Testis (tissue), 5 donors: ENCODE measurements at places on chromosomes 2 and 18. TPM values are rescaled to one million over a fixed set of nuclear protein-coding genes. Genes with fewer than 3 reads are reported as not detected.

GLI2 gene
- total RNA-seq, result 21.4 TPM

DNA sequence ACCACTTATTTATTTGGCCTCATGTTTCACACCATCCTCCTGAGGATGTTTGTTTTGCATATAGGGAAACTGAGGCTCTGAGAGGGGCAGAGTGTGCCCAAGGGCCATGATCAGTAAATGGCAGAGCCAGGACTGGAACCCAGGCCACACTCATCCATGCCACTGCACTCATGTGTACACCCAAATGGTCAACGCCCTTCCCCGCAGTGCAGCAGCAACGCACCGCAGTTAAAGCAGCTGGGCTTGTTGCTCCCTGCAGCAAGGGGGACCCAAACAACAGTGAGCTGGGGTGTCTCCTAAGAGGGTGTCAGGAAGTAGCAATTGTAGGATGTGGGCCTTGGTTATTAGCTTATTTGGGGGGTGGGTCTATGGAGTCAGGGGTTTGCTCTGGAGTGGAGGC is 36.6 kb downstream of the ZAP70 start:
- H3K4me1 ChIP-seq, result no peaks in the 10 kb centered on the region
- no peaks in the 10 kb centered on the region for H3K36me3 ChIP-seq
- no peaks in the 10 kb centered on the region for H3K27me3 ChIP-seq
- no peak overlapping the region for H3K4me3 ChIP-seq

RMDN2 gene
- 31.6 TPM for total RNA-seq

DNA sequence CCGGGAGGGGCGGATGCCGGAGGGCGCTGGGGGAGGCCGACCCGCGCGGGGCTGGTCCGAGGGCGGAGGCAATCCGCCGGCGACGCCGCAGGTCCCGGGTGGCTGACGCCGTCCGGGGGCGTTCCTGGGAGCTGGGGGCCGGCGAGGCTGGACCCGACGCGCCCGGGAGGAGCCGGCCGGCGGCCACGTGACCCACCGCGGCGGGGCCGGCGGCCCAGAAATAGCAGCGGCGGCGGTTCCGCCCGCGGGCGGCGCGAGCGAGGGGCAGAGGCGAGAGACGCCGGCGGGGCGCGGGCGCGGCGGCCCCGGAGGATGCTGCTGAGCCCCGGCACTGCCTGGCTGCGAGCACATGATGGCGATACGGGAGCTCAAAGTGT is at the start of gene RAB31:
Gene RAB31, plus strand, starts transcription at position 245 of the 377 bp plus-strand sequence. Its CDS starts 105 bp downstream, at position 350.
- H3K27me3 ChIP-seq, result no peaks in the 10 kb centered on the region
- no peaks in the 10 kb centered on the region for H3K36me3 ChIP-seq
- H3K4me1 ChIP-seq, result peaks cover 2% of the 10 kb centered on the region
- peak within 1 kb of the TSS; percentile 95 for H3K4me3 ChIP-seq
- H3K27ac ChIP-seq, result peak within 1 kb of the TSS; percentile 94
- peak; percentile 78 for DNase-seq

SERPINB13 gene
- total RNA-seq, result not detected

DNA sequence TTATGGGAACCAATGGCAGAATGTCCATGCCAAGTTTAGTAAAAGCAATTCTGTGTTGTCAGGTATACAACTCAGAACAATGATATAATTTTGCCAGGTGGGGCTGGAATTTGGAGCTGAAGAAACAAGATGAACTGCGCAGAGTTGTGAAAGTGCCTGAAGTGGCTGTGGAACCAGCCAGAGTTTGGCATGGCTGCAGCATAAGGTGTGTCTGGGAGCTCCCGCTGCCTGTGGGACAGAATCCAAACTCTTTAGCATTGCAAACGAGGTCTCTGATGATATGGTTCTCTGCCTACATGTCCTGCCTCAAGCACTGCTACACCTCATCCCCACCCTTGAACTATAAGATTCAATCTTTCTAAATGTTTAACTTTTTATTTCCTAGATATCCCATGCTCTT is 909.7 kb downstream of the EPHA4 start:
- no peak overlapping the region for H3K4me3 ChIP-seq
- no peak for DNase-seq
- no peaks in the 10 kb centered on the region for H3K27me3 ChIP-seq
- no peaks in the 10 kb centered on the region for H3K36me3 ChIP-seq
- H3K27ac ChIP-seq, result no peak overlapping the region
- no peaks in the 10 kb centered on the region for H3K4me1 ChIP-seq

- H3K27me3 ChIP-seq, result no peaks in the 10 kb centered on the region
- H3K4me1 ChIP-seq, result no peaks in the 10 kb centered on the region
- no peaks in the 10 kb centered on the region for H3K36me3 ChIP-seq
- H3K27ac ChIP-seq, result no peak overlapping the region
- no peak overlapping the region for H3K4me3 ChIP-seq
Measured at GRCh38 chr2:233707940-233708644, 4.6 kb upstream of the UGT1A5 start.

- DNase-seq, result no peak
- no peaks in the 10 kb centered on the region for H3K36me3 ChIP-seq
- no peaks in the 10 kb centered on the region for H3K27me3 ChIP-seq
- H3K4me1 ChIP-seq, result no peaks in the 10 kb centered on the region
- H3K4me3 ChIP-seq, result no peak overlapping the region
Measured at GRCh38 chr2:235170536-235171521, 219.0 kb downstream of the SH3BP4 start.

DSC2 gene
- total RNA-seq, result 1.2 TPM

MYO3B gene
- 2.5 TPM for total RNA-seq

INHA gene
- 371 TPM for total RNA-seq

DSC3 gene
- total RNA-seq, result 0.24 TPM

DNA sequence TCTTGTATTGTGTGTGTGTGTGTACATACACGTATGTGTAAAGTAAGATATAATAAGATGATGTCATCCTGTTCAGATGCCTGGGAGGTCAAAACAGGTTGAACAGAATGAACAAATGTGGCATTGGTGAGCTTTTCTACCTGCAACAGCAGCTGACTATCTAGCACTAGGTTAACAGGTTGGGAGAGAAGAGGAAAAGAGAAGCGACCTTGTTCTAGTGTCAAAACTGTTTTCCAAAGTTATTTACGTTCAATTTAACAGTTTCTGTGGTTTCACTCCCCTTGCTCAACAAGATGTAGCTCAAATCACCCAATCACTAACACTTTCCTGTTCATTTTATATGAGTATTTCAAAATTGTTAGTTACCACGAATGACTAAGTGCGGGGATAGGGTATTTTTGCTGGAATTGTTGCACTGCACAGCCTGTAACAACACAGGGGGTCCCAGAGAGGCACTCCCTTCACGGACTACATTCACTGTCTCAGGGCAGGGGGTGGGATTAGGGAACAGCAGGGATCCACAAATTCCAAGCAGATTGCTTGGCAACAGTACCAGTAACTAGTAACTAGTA is 67.5 kb upstream of the DTNB start:
- no peak overlapping the region for H3K4me3 ChIP-seq
- no peaks in the 10 kb centered on the region for H3K36me3 ChIP-seq
- H3K27me3 ChIP-seq, result no peaks in the 10 kb centered on the region

DNA sequence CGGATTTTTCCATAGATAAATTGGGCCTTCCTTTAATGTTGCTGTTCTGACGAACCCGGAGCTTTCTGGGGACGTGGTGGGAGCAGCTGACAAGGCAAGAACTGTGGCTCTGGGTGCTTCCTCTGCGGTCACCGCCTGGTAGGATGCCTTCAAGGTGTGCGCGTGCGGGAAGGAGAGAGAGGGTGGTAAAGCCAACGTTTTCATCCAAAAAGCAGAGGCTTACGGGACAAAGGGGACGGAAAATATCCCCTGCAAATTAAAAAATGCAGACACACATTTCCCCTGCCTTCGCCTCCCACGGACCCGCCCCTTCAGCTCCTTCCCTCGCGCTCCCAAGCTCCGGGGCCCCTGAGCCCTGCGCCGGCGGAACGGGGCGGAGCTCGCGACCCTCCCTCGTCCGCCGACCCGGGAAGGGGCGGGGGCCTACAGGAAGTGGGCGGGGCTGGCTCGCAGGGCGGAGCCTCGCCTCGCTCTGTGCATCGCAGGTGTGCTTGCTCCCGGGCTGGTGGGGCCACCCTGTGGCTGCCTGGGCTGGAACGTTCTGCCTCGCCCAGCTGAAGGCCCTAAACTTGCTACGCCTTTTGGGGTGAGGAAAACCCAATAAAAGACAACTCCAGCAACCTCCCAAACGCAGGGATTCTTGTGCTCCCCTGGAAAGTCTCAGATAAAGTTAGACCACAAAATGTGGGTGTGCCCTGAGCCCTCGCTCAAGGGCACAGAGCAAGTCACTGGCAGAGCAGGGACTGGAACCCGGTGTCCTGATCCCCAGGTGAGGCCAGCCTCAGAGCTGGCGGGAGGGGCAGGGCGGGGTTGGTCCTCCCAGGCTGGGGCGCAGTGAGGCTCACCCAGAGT is 25.4 kb upstream of the SLC66A3 start:
- peak; percentile 77 for DNase-seq
- no peaks in the 10 kb centered on the region for H3K36me3 ChIP-seq
- H3K4me3 ChIP-seq, result peak overlapping the region; percentile 58
- peaks cover 14% of the 10 kb centered on the region for H3K4me1 ChIP-seq
- H3K27me3 ChIP-seq, result no peaks in the 10 kb centered on the region
- no peak overlapping the region for H3K27ac ChIP-seq

DNA sequence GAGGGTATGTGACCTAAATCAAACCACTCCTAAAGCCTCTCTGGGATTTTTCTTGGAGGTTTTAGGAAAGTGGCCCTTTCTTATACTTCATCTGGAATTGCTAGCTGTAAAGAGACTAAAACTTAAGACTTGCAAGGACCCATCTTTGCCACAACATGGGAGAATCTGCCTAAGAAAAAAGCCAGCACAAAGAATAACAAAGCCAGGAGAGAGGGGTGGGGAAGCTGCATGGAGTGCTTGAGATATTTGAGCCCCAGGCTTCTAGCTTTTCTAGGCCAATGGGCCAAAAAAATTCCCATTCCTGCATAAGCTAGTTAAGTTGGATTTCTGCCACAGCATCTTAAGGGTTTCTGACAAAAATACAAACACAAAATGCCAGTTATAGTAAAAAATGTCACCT is 38.5 kb upstream of the LYPD6 start:
- no peak overlapping the region for H3K4me3 ChIP-seq
- no peaks in the 10 kb centered on the region for H3K27me3 ChIP-seq
- H3K4me1 ChIP-seq, result no peaks in the 10 kb centered on the region
- H3K36me3 ChIP-seq, result no peaks in the 10 kb centered on the region

GPBAR1 gene
- 1.5 TPM for total RNA-seq

C2orf80 gene
- total RNA-seq, result not detected

METTL4 gene
- 11.3 TPM for total RNA-seq

GTF3C2 gene
- 91.3 TPM for total RNA-seq

DNA sequence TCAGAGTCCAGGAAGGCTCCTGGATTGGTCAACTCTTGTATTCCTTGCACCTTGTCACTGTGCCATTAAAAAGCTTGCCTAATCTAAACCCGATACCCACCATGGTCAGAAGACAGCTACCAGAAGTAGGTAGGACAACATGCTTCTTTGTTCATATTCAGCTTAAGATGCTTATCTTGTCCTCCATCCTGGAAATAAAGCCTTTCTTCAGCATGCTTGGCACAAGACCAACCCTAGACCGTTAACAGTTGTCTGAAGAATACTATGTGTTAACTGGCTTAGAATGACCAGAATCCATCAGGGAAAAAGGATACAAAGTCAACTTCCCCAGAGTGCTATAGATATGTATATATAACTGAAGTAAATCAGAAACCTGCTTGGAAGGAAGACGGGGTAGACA is 193.9 kb downstream of the ZRANB3 start:
- H3K4me3 ChIP-seq, result no peak overlapping the region
- DNase-seq, result no peak
- no peaks in the 10 kb centered on the region for H3K4me1 ChIP-seq

DNA sequence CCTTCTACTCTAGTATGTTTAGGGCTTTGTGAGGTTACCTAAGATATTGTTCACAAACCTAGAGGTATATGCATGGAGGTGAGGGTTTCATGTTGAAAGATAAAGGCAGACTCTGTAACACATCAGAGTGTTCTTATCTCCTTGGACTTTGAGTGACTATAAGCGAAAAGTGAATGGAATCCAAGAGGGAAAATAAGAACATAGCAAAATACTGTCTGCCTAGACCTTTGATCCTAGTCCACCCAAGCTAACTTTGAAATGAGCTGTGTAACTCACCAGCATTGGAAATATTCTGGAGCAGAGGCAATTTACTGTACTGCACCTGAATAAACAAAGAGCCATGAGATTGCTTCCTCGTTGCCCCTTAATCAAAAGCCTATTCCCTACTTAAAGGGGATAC is 28.2 kb upstream of the GALNT1 start:
- H3K4me1 ChIP-seq, result no peaks in the 10 kb centered on the region
- H3K27ac ChIP-seq, result no peak overlapping the region
- no peaks in the 10 kb centered on the region for H3K27me3 ChIP-seq
- H3K4me3 ChIP-seq, result no peak overlapping the region

GRCh38 chr2:170360546-170361089 is 182.7 kb downstream of the MYO3B start:
- H3K36me3 ChIP-seq, result no peaks in the 10 kb centered on the region
- no peak overlapping the region for H3K27ac ChIP-seq
- no peaks in the 10 kb centered on the region for H3K27me3 ChIP-seq

DNA sequence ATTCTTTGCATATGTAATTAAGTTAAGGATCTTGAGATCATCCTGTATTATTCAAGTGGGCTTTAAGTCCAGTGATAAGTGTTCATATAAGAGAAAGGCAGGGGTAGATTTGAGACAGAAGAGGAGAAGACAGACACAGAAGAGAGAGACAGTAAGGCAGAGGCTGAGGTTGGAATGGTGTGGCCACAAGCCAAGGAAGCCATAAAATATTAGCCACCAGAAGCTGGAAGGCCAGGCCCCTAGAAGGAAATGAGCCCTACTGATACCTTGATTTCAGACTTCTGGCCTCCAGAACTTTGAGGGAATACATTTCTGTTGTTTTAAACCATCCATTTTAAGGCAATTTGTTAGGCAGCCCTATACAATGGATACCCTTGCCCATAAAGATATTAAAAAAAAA is 66.9 kb upstream of the DLX2 start:
- H3K27me3 ChIP-seq, result no peaks in the 10 kb centered on the region
- H3K36me3 ChIP-seq, result no peaks in the 10 kb centered on the region

DNA sequence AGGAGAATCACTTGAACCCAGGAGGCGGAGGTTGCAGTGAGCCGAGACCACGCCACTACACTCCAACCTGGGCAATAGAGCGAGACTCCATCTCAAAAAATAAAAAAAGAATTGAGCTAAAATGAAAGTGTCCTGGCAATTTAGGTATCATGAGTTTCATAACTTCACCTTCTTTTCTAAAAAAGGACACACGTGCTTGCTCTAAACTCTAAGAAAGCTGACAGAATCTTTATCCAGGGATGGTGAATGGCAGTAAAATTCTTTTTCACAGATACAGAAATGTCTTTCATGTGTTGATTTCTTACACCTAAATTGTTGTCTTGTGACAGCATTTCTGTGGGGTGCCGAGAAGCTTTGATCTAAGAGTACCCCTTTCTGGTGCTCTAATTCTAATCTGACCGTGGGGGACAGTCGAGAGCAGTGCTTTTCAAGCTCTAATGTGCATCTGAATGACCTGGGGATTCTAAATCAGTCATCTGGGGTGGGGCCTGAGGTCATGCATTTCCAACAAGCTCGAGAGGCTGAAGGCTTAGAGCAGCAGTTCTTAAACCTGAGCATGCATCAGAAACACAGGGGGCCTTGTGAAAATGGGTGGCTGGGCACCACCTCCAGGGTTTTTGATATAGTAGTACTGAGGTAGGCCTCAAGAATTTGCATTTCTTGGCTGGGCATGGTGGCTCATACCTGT is 42.1 kb upstream of the REL start:
- no peak for DNase-seq
- no peaks in the 10 kb centered on the region for H3K27me3 ChIP-seq
- peaks cover 2% of the 10 kb centered on the region for H3K4me1 ChIP-seq
- H3K4me3 ChIP-seq, result no peak overlapping the region
- no peak overlapping the region for H3K27ac ChIP-seq
- H3K36me3 ChIP-seq, result no peaks in the 10 kb centered on the region
